A549 (cell line): ENCODE measurements at places on chromosomes 2 and 18.
A peak's percentile ranks its signal among the peaks of the same experiment; 100 is the strongest.

DNA sequence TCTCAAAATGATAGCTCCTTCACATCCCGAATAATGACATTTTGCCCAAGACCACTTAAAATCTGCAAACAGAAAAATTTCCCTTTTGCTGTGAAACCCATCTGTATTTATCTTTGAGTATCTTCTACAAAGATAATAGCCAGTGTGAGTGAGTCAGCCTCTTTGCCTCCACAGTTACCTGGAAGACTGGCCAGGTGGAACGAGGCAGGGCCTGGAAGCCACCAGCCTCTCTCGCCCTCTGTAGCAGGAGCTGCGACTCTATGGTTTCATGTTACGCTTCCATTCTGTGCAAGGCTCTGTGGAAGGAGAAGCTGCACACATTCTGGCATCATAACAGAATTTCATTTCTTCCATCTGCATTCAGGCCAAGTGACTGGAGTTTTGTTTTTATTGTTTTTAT lies 9.5 kb downstream of the ELP2 start:
- no peak for DNase-seq

GRCh38 chr2:239528146-239528545 lies 127.3 kb upstream of the HDAC4 start:
- no peak for DNase-seq

DNA sequence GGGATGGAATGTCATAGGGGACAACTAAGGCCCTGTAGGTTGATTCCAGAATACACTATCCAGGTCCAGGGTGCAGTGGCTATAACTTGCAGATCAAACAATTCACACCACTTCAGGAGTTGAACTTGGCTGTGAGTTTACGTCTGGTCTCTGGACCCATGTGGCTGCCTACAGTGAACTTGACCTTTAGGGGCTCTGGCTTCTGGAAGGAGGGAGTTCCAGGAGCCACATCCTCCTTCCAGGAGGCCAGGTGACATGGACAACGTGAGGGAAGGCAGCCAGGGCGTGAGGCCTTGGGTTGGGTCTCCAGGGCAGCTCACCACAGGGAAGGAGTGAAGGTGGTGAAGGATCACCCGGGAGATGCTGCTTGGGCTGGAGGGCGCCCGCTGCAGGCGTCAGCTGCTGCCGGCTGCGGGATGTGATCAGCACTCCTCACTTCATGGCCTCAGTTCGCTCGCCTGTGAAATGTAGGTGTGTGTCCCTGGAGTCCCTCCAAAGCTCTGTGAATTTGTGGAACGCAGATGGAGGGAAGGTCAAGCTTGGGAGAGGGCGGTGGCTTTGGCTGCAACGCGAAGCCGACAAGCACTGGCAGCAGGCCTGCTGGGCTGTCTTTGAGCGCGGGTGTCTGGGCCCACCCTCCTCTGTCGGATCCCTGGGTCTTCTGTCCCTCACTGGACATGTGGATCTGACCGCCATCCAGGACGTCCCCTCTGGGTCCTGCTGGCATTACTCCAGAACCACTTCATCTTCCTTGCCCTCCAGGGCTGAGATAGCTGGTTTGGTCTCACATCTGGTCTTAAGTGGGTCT lies 146.5 kb downstream of the GLI2 start:
- DNase-seq: no peak

- DNase-seq: peak; percentile 9
Observed at GRCh38 chr18:32439802-32440201, 30.9 kb downstream of the GAREM1 start.

- no peak for DNase-seq
Observed at GRCh38 chr18:51603551-51603950, 406.1 kb upstream of the MEX3C start.

DNA sequence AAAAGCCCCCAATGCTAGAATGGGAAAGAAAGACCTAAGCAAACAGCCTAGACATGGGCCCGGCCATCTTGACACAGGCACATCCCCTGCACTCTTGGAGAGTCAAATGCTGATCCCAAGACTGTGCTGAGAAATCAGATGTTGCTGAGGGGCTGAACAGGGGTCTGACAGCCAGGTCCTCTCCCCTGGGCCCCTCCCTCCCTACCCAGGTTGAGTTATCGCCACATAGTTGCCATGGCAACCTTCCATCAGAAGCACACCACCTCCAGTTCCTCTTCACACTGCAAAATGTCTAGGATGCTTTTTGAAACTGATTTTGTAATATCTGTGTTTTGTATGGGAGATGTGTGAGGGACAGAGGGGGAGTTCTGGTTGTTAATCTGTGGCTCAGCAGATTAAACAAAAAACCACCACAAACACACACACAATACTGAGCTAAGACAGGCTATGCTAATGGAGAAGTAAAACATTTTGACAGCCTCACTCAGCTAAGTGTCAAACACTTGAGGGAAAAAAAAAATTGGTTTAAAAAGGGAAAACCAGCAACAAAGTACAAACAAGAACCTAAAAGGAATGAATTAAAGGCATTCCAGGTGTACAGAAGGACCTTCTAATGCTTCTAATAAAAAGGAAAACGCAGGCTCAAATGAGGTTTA lies 88.2 kb downstream of the TMEM163 start:
- DNase-seq: no peak

DNA sequence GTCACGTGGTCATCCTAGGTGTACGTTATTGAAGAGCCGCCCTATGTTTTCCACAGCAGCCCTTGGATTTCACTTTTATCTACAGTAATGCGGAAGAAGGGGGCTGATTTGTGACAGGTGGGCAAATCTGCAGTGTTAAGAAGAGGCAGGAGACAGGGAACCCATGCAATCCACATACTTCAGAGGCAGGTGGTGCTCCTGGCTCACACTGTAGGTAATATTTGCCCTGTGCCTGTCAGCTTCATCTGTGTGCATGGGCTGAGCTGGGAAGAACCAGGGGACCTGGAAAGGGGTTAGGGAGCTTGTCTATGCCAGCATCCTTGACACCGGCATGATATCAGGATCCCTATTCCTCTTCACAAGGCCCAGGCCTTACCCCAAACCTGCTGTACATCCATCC lies 183.9 kb downstream of the SH3RF3 start:
- DNase-seq: no peak

DNA sequence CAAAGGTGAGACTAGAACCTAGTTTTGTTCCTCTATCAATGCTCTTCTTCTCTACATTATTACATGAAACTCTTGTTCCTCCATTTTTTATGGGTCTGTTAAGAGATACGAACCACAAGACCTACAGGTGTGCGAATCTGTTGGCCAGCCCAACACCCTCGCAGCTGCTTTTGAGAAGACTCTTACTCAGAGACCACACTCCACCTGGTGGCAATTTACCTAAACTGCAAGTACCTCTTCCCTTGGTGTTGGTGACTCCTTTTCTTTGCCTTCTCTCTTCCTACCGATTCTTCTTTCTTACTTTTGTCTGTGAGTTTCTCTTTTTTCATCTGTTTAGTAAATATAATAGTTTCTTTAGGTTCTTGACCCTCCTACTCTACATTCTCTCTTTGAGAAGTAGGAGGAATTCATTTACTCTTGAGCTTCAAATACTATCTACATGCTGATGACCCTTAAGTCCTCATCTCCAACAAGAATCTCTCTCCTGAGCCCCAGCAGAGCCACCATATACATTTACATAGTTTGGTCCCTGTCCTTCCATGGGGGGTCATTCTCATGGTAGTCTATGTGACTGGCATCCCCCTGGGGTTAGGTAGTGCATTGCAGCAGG lies 81.8 kb upstream of the GAREM1 start:
- peak; percentile 70 for DNase-seq

DNA sequence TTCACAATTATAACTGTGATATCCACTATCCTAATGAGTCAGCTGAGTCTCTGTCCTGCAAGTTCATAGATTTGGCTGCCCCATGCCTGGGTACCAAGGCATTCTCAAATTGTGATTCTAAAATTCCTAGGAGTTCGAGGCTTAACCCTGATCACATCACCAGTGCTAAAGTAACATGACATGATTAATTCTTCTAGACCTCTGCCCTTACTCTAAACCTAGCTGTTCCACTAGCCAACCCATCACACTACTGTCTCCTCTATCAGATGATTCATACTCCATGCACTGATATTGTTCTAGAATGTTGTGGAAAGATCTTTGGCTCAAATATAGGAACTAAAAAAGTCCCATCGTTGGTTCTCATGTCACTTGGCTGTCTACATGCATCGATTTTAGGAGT lies 487.6 kb downstream of the PIK3C3 start:
- no peak for DNase-seq

- DNase-seq: peak; percentile 23
Observed at GRCh38 chr2:55364189-55365055, 55.2 kb downstream of the CCDC88A start.

- no peak for DNase-seq
Observed at GRCh38 chr2:6788614-6789013, 77.1 kb downstream of the CMPK2 start.

DNA sequence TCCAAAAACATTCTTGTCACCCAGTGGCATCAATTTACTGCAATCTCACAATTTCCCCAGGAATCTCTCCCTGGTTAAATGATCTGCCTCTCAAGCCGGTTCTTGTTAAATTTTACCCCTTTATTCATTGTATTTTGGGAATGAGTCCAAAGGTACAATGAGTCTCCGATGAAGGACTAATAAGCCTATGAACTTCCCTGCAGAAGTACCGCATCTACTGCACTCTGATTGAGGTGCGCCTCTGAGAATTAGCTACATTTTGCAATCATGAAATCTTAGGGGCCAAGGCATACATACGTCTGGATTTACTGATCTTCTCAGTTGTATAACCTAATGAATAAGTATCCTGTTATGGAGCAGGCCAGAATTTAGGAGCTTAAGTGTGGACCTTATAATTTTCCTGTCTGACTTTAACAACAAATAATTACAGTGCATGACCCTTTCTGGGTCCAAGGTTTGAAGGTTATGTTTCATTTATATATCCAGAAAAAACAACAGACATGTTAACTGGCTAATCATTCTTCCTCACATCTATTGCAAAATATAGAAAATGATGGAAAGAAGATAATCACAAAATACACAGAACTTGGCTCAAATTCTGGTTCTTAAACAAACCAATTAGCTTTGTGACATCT lies 261.8 kb upstream of the NRXN1 start:
- no peak for DNase-seq

DNA sequence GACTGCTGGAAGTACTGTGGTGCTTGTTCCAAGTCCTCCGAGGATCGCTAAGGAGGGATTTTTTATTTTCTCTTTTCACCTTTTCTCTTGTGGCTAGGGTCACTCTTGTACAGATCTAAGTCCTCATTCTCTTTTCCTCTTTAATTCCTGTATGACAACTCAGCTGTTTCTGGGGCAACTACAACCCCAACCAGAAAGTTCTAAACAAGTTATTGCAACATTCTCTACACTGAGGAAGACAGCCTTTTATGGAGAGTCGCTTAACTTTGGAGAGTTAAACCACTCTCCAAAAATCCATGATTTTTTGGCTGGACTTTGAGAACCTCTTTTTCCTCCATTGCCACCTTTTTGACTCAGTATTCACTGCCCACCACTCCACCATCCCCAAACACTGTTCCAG lies 74.0 kb upstream of the SESTD1 start:
- no peak for DNase-seq

- no peak for DNase-seq
Observed at GRCh38 chr2:127389778-127390435, 2.1 kb upstream of the MAP3K2 start.

DNA sequence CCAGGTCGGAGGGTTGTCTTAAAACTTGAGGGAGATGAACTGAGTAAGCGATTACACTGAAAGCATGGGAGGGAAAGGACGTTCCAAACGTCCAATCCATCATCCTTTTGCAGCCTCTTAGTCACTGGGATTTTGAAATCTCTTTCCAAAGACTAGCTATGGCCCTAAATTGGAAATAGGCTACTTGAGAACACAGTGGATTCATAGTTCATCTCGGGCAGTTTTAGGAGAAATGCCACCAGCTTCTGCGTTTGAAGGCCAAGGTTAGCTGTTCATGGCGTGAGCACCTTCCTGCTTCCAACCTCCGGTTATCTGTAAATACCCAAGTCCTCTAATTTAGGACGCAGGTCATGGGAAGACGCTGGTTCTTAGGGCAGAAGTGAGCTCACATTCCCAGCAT lies 821 bp upstream of the EML6 start:
- DNase-seq: peak; percentile 38

- peak; percentile 44 for DNase-seq
Observed at GRCh38 chr18:31225668-31226067, 63.0 kb upstream of the DSC1 start.

DNA sequence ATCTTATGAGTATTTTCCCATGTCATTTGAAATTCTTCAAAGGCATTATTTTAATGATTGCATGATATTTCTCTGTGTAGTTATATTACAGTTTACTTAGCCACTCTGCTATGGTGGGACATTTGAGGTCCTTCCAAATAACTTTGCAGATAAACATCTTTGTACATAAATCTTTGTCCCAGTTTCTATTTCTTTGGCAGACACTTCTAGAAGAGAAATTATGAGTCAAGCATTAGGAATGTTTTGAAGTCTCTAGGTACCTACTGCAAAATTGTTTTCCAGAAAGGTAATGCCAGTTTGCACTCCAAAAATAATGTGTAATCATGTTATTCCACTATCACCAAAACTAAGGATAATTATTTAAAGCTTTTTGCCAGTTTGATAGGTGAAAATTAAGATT lies 149.7 kb downstream of the EN1 start:
- no peak for DNase-seq

DNA sequence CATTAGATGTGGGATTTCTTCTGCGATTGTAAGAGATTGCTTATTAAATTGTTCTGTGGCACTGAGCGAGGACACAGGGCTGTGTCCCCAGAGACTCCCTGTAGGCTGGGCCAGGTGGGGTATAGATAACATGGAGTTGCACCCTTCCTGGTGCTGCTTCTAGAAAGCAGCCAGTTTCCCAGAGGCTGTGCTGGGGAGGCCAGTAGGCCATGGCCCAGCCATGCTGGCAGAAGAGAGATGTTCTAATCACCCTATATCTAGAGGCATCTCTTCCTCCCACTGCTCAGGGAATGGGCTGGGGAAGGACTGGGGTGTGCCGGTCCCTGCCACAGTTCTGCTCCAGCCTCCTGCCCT lies 66.9 kb downstream of the HS1BP3 start:
- DNase-seq: no peak

GRCh38 chr2:62055724-62056336 lies 140.1 kb upstream of the B3GNT2 start:
- no peak for DNase-seq

DNA sequence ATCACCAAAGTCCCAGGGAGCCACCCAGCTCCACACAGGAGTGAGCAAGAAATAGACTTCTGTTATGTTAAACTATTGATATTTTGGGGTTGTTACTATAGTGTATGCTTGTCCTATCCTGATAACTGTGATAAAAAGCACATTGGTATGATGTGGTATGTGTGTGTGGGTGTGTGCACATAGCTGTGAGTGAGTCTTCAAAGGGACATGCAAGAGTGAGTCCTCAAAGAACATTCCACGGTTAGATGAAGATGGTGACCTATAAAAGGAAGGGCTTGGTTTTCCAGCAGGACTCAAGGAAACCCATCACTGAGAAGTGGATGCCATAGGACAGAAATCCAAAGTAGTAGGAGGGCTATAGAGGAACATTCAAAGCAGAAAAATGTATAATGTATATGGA lies 342.9 kb downstream of the TSN start:
- no peak for DNase-seq

DNA sequence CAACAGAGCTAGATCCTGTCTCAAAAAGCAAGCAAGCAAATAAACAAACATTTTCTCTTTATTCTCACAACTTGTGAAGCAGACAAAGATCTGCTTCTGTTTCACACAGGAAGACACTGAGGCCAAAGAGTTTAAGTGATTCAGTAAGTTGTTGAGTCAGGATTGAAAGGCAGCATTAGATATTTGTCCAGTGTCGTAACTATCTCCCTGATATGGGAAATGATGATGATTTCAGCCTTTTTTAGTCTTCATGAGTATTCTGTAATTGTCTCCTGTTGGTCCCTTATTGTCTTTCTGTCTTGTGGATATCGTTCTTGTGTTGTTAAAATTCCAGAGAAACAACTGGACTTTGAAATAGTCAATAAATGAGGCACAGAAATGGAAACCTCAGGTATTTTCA lies 59.6 kb downstream of the GATA6 start:
- DNase-seq: no peak
